ENCODE measurements at places on chromosomes 1 and 21.
A peak's percentile ranks its signal among the peaks of the same experiment; 100 is the strongest.

- peak; percentile 38 for ATAC-seq
Measured at GRCh38 chr1:241857131-241857530, 9.1 kb downstream of the EXO1 start.

- ATAC-seq, result no peak
Measured at GRCh38 chr1:233435622-233436021, 108.1 kb downstream of the MAP3K21 start.

GRCh38 chr1:105652109-105652508 lies 1404.4 kb upstream of the PRMT6 start:
- ATAC-seq, result no peak

DNA sequence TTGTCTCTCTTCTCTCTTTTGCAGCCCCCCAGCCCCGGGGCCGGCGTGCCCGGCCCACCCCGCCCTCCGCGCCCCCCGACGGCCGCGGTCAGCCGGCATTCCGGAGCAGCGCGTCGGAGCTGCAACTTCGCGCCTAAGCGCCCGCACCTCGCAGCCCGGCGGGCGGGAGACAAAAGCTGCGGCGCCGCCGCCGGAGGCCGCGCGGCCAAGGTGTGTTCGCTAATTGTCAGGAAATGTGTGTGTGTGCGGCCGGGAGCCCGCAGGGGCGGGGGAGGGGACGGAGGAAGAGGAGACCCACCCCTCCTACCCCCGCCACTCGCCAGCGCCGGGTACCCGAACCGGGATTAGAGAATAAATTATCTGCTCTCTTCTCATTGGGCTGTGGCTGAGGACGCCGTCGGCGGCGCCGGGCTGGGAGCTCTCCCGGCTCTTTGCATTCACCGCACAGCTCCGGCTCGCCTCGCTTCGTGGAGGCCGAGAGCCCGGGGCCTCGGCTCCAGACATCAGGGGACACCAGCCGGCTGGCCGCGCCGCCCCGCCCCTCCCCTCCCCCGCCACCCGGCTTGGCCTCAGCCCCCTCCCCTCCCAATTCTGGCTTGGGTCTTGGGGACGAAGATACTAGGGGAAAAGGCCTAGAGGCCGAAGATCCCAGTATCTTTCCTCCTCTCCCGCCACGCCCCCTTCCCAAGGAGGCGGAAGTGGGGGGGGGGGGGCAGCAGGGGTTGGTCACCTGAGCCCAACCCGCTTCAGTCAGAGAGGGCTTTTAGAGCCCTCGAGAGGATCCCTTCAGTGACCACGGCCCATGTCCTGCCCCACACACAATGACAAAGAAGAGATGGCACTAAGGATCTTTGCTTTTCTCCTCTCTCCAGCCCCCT lies 1.3 kb upstream of the BLACAT1 start:
- ATAC-seq, result 0 out of 3 replicates have a peak, but pooled peaks have one; percentile 8

DNA sequence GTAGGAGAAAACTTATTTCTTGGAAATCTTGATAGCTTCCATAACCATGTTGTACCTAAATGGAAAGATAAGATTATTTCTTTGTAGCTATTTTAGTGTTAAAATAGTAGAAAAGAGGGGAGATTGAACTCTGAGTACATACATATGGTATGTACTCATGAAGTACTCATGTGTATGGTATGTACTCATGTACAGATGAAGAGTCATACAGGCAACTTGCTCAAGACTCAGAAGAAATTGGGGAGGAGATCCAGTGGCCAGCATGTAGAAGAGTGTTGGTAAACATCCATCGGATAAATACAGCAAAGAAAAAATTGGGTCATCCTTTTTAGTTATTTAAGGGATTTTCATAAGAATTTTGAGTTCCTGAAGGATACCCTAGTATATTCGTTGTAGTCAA lies 29.0 kb downstream of the MDM4 start:
- ATAC-seq, result peak; percentile 29

DNA sequence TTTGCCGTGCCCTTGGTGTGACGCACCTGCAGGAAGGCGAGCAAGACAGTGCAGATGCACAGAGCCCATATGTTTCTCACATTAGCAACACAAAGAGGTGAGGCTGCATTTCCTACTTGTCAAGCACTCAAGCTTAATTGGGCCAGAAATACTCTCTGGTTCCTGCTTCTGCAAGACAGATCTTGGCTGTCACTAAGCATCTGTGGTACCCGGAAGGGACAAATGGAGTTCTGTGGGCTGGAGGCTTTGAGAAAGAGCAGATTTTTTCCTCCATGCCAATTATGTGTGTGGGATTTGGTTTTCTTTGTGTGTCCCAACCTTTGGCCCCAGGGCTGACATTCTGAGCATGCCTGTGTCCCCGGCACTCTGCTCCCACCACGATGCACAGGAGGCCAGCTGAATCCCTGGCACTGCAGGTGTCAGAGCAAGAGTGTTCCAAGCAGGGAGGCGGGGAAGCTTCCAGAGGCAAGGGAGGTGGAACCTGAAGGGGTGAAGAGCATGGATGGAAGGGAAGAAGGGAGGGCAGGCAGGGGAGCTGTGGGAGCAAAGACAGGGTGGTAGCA lies 52.0 kb upstream of the STUM start:
- no peak for ATAC-seq

DNA sequence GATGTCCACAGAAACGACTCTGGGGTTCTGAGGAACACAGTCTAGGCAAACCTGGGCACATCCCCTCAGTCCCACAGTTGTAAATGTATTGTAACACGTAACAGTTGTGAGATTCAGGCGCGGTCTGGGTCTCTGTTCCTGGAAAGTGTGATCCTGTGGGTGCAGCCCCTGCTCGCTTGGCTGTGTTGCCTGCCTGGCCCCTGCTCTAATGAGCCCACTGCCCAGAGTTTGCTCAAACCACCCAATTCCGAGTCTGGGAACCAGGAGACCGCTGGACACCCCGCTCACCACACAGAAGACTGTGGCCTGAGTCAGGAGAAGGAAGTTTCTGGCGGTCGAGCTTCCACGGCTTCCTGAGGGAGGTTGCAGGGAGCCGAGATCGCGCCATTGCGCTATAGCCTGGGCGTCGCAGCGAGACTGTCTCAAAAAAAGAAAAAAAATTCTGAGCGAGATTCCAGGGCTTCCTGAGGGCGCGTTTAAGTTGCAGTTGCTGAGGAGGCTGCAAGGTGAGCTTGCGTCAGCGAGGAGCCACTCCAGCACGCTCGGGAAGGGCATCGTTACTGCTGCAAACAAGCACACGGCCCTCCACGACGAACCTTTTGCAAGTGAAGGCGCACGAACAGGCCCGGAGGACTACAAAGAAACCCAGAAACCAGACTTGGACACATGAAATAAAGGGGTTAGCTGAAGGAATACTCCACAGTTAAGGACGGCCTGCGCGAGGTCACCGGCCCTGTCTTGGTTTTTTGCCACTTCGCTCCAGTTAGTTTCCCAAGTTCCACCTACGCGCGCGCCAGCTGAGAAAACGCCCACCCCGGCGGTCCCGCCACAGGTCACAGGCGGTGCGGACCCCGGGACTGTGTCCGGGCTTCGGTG lies 1.1 kb downstream of the C21orf58 start:
- peak; percentile 0 for ATAC-seq

DNA sequence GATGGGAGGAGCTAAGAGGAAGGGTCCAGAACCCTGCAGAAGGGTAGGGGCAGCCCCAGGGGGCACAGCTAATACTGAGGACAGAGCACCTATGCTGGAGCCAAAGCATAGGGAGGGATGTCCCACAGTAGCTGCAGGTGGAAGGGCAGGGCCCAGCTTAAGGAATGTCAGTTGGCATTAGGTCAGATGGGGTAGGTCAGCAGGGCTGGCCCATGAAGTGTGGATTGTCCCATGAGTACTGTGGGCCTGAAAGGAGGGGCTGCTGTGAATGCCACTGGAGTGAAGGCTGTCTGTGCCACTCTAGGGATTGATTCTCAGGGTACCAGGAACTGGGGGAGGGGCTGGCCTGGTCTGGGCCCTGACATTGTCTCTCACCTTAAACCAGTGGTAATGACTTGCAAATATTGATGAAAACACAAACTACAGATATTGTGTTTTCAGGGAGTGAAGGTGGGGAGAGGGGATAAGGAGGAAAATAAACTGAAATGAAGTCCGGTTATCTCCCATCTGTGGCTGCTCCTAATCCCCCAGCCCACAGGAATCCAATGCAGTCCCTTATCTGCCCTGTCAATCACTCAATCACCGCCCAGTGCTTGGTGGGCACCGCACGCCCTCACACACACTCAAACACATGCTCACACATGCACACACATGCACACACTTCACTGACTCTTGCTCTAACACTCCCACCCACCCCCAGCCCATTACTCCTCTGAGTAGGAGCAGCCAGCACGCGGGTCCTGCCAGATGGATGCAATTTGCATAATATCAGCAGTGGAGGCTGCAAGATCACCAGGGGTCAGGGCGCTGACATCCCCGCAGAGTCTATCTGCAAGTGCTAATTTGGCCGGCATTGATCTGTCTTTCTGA lies 27.8 kb downstream of the DMAP1 start:
- ATAC-seq, result no peak

DNA sequence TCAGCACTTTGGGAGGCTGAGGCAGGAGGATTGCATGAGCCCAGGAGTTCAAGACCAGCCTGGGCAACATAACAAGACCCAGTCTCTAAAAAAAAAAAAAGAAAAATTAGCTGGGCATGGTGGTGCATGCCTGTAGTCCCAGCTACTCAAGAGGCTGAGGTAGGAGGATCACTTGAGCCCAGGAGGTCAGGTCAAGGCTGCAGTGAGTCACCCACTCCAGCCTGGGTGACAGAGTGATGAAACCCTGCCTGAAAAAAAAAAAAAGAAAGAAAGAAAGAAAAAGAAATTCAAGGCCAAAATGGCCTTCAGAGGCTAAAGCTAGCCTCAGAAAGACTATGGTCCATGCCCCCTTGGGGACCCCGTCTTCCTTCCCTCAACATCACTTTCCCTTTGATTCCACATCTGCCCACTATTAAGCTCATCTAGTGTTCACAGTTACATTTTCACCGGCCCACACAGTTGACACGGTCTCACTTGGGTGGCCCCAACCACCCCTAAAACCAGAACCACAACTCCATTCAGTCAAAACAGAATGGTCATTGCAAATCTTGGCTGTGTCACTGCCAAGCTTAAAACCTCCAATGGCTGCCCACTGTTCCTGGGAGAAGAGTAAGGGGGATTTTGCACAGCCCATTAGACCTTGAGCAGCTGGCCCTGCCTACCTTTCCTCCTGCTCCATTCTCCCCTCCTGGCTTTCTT lies 2.1 kb upstream of the CAPN8 start:
- no peak for ATAC-seq

- ATAC-seq, result no peak
Measured at GRCh38 chr1:31875636-31876236, 59.9 kb upstream of the SPOCD1 start.
